ENCODE measurements at places on chromosomes 5 and 9.

DNA sequence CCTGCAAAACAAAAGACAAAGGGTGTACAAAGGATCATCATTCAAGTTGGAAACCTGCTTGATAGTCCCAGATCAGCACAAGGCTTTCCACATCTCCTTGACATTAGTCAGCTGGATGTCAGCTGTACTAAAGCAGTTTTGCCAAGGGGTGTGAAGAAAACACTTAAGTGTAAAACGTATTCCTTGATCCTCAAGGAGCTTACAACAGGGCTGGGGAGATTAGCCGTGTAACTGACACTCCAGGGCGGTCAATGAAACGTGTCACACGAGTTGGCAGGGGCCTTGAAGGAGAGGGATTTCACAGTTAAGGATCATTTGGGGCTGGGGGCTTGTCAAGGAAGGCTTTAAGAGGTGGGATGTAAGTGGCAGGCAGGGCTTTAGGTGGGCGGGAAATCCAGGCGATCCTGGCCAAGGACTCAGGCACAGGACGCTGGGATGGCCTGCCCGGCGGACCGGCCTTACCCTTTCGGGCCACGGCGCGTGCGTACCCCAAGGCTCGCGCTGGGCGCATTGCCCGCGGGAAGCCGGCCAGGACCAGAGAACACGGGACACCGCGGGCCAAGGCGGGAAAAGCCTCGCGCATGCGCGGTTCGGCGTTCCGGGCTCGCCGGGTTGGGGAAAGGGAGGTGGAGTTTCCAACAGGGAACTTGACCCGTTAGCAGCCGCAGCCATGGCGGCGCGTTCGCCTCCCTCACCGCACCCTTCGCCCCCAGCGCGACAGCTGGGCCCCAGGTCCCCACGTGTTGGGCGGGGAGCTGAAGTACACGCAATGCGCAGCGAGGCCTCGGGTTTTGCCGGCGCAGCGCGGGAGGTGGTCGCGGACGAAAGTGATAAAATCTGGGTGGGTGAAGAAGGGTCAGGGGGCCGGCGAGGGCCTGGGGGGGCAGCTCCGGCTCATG lies at the start of gene CNTLN:
Gene CNTLN, plus strand, starts transcription at position 645 of the 899 bp plus-strand sequence. Its CDS starts 26 bp downstream, at position 671.
- DNase-seq = no peak

DNA sequence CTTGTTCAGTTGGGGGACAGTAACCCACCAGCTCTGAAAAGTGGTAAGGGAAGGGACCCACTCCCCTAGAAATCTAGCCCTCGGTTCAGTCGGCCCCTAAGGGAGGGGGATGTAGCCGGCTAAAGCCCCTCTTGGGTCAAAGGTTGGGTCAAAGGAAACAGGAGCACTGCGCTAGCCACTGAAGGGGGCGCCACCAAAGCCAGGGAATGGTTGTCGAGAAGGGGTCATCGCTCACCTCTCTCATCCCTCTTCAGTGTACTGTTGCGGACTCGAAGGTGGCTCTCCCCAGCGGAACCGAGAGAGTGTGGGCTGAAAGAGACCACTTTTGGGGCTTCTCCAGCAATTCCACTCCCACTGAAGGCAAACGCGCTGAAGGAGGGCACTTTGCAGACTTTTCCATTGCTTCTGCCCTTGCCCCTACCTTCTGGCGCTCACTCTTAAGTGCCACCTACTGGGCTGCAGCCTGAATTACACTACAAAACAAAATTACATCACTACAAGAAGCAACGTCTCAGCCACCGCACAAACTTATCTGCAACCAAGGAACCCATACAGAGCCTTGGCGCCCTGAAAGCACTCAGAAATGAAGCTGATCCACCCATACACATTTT lies 396.9 kb downstream of the PDE4D start:
- DNase-seq = peak; percentile 2

DNA sequence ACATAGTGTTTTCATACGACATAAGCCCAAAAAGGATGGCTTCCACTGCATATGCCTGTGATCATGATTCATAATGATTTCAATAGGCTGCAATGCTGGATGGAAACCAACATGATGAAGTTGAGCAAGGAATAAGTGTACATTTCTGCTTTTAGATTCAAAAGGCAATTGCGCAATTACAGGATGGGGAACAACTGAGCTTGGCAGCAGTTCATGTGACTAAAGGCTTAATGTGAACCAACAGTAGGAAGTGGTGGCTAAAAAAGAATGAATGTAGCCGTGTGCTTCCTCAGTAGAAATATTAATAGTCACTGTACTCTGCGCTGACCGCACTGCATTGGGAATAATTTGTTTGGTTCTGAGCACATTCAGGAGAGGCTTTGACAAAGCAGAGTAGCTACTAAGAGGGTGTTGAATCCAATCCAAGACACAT lies 51.2 kb downstream of the SLC1A3 start:
- no peak for DNase-seq

DNA sequence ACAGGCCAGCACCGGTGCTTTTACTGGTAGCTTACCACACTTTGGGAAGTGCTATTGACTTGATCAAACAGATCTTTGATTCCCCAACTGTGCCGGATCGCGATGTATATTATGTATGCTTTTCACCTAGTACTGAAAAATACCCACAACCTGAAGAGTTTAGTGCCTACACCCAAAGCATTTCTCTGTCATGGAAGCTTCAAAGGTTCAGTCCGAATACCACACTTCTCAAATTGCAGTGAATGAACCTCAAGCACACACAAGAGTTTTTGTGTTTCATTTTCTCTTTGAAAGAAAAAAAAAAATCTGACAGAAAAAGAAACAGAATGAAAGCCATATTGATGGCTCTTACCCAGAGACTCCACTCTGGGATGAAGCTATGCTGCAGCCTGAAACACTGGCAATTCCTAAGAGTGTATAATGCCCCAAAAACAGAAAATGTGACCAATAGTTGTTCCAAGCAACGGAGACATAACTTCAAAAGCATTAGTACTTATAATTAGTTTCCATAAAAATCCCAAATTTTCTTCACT lies 100.9 kb downstream of the EBF1 start:
- DNase-seq = no peak

- no peak for DNase-seq
Observed at GRCh38 chr5:177473443-177474001, at the start of gene DBN1. Gene DBN1, minus strand, starts transcription at chr5:177473634. Its CDS starts 113 bp downstream, at chr5:177473521.

- DNase-seq = no peak
Observed at GRCh38 chr5:172321593-172321992, 38.0 kb upstream of the UBTD2 start.

DNA sequence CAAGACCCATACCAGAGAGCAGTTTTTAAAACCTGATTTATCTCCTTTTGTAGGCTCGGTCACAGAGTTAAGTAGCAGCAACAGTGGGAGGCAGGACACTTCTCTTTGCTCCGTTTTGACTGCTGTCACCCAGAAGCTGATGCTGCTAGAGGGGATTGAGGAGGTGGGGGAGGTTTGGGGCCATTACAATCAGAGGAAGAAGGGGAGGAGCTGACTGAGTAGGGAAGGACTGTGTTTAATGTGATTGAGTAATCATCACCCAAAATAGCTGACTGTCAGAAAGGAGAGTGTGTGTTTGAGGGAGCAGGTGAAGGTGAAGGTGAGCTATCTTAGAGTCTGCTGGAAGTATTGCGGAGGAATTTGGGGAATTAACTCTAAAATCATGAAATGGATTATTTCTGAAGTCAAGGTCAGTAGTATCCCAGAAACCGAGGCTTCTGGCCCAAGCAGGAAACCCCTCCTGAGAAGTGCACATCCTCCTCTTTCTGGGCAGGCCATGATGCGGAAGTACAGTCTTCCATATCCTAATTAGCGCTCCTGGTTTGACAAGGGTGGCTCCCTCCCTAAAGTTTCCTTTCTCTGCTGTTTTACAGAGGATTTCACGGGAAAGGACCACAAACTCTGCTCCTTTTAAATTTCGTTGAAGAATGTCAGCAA lies 214.9 kb downstream of the PLK2 start:
- no peak for DNase-seq

- DNase-seq = no peak
Observed at GRCh38 chr5:58498340-58498942, 7.2 kb downstream of the GAPT start.

- no peak for DNase-seq
Observed at GRCh38 chr5:93580063-93580926, 724 bp downstream of the NR2F1-AS1 start.

GRCh38 chr5:170426149-170426767 lies 37.1 kb upstream of the KCNMB1 start:
- DNase-seq = no peak

- no peak for DNase-seq
Observed at GRCh38 chr9:34590381-34591247, 1.1 kb upstream of the CNTFR start.

GRCh38 chr9:96408409-96409280 lies 9.5 kb downstream of the ZNF367 start:
- DNase-seq = no peak

DNA sequence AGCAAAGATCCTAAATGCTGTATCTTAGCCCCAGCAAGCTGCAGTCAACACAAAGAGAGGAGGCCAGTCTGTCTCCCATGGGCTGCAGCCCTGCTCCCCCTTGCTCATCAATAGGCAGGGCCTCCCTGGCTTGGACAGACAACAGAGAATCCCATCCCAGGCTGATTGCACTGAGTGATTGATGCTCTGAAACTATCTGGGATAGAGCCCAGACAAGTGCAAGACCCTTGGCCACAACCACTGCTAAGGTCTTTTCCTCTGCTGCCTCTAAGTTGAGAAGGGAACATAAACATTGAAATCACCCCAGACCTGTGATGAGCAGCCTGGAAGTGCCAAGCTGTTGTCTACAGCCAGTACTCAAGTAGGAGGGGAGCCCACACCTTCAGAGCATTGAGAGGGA lies 661.0 kb upstream of the CDH18 start:
- DNase-seq = no peak

- DNase-seq = no peak
Observed at GRCh38 chr5:125269926-125270325, 523.5 kb upstream of the ZNF608 start.

DNA sequence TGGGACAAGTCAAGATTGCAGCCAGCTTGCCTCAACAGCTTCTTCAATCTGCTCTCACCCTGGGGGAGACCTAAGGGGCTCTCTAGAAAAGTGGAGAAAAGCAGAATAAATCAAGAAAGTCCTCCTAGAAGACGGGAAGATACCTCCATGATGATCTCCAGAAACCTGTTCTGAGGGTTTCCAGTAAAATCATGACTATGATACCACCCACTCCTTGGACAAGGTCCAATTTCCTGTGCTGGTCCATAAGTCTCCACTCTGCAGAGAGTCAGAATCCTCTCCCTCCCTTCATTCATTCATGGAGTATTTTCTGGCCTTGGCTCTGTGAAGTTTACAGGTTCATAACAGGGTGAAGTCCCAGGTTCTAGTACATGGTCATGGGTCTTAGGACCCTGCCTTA lies 168.6 kb downstream of the SLC12A2 start:
- DNase-seq = no peak

GRCh38 chr5:14726066-14726838 lies 61.7 kb downstream of the OTULIN start:
- DNase-seq = no peak

- DNase-seq = no peak
Observed at GRCh38 chr5:172410160-172410559, 44.2 kb downstream of the SH3PXD2B start.

- DNase-seq = no peak
Observed at GRCh38 chr9:34502891-34503290, 19.9 kb downstream of the ENHO start.

DNA sequence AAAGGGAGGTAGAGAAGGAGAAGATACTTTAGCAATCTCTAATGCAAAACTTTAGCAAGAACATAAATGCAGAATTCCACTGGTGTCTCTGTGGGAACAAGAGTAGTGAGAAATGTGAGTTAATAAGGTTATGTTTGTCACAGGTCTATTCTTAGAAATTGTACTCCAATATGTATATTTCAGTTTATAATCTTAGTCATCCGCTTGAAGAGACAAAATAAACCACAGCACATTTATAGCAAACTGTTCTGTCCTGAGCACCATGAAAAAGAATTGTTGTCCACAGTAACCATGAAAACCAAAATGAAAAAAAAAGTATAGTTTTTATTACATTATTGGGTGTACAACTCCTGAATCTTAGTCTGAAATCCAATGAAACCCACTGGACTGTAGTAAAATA lies 93.6 kb upstream of the TSLP start:
- DNase-seq = no peak

- DNase-seq = no peak
Observed at GRCh38 chr9:132090771-132091170, 11.1 kb upstream of the MED27 start.
